ENCODE measurements at places on chromosomes 4 and X.

DNA sequence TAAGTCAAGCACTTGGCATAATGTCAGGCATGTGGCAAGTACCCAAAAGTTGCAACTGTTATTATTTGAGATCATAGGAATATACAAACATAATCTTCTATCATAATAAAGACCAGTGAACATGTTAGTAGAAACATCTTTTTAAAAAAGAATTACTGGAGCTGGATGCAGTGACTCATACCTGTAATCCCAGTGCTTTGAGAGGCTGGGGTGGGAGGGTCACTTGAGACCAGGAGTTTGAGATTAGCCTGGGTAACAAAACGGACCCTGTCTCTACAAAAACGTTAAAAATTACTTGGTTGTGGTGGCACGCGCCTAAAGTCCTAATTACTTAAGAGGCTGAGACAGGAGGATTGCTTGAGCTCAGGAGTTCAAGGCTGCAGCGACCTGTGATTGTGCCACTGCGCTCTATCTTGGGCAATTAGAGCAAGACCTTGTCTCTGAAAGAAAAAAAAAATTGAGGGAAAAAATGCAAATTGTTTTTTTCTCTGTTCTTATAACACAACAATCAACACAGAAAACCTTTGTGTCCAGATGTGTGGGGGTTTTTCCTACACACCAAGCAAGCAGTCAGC is 284.3 kb downstream of the ARHGAP10 start:
- DNase-seq = no peak

GRCh38 chr4:94160774-94161173 is 46.9 kb upstream of the SMARCAD1 start:
- DNase-seq = no peak

DNA sequence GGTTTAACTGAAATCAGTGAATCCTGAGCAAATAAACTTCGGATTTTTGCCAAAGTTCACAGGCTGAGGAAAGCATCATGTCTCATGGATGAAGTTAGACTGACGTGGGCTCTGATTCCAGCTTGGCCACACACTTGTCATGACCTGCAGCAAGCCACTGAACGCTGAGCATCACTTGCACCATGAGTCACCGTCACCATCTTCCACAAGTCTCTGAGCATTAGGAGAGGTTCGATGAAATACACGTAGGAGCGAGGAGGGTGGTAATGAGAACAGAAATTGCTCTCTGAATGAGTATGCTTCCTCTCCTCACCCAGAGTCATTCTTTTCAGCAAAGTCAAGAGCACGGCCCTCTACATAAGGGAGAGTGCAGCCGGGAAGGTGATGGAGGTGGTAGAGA is 3.8 kb upstream of the TRIML2 start:
- no peak for DNase-seq

- no peak for DNase-seq
Observed at GRCh38 chr4:3780347-3781171, 14.4 kb downstream of the ADRA2C start.

DNA sequence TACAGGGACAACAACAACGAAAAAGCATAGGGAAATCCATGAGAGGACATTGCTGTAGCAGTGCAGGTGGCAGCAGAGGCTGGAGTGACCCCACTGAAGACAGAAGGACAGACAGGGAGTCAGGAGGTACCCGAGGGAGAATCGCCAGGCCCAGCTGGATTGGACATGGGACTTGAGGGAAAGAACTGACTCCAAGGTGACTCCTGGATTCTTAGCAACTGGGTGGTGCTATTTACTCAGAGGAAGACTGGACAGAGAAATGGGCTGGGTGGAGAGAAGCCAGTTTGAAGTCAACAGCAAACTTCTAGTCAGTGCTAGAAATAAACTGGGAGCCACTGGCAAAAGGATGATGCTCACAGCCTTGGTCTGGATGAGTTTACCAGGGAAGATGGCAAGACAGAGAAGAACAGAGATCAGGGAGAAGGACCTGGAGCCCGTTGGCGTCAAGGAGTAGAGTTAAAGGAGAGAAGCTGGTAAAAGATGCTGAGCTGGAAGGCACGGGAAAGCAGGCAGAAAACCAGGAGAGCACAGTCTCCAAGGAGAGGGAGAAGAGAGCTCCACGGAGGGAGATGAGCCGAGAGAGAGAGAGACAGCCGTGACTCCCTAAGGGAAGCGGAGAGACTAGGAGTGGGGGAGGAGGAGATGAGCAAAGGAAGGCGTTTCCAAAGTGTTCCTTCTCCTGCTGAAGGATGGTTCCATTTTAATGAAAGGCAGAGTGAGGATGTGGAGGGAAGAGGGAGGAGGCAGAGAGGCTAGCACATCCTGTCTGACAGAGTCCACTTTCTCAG is 119.4 kb downstream of the AFAP1 start:
- no peak for DNase-seq

- no peak for DNase-seq
Observed at GRCh38 chr4:67697860-67698687, 2.9 kb downstream of the UBA6 start.
